Right ventricle myocardium inferior (tissue), 1 donor: ENCODE measurements at places on chromosomes 4 and X. TPM values are rescaled to one million over a fixed set of nuclear protein-coding genes. Genes with fewer than 3 reads are reported as not detected.

GRCh38 chrX:109472939-109473735 is 8.7 kb downstream of the GUCY2F start:
- no peak for DNase-seq

Gene SLC49A3
- total RNA-seq = 17.3 TPM

DNA sequence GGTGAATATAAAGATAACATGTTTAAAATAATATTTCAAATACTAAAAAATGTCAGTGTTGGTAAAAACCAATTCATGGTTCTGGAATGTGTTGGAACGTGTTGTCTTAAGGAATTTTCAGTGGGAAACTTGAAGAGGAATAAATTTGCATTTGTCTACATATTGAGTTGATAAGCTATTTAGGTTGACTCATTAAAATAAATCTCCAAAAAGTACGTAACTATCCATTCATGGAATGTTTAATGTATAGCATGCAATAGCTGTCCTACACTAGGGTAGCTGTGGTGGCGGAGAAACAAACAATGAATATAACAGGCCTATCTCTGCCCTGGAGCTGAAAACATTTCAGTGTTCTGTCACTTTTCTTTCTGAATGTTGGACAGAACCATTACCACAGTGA is 20.3 kb downstream of the SHISA3 start:
- no peak for DNase-seq

Gene CDKL5
- total RNA-seq = 8.1 TPM

GRCh38 chr4:152327606-152328453 is 208.1 kb downstream of the FBXW7 start:
- DNase-seq = no peak

DNA sequence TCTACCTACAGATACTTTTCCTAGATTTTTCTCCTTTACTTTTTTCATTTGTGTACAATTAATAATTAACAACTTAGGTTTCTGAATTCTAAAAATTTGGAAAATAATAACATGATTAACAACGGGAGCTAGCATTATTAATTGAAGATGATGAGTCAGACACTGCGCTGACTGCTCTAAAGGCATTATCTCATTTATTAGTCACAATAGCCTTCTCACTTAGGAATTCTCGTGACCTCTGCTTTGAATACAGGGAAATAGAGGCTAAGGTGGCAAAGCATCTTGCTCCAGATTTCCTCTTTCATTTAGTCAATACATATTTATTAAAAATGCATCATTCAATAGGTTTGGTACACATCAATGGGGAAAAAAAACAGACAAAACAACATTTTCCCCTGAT is 441.3 kb downstream of the PCDH18 start:
- no peak for DNase-seq

GRCh38 chr4:86876894-86877685 is 15.1 kb downstream of the C4orf36 start:
- no peak for DNase-seq

DNA sequence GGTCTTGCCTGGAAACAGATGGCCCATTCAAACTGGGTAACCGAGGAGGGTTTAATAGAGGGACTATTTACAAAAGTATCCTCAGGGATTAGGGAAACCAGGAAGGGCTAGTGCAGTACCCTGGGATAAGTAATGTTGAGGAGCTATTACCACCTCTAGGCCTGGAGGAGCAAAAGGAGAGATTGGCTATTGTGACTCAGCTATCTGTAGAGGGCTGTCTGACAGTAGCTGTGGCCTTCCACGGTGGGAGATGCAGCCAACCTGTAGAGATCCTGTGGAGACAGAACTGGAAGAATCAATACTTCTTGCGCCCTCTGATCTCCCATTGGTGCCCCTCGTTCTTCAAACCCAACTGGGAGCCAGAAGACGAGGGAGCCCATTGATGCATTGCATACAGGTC is 34.1 kb upstream of the RPS6KA3 start:
- DNase-seq = no peak

DNA sequence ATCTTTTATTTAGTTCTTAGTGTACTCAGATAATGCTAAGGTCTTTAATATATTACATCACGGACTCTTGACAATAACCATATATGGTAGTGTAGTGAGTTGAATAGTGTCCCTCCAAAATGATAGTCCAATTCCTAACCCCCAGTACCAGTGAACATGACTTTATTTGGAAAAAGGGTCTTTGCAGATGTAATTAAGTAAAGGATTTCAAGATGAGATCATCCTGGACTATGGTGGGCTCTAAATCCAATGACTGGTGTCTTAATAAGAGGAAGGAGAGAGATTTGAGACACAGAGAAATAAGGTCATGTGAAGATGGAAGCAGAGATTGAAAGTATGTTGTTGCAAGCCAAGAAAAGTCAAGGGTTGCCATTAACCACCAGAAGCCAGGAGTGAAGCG is 236.5 kb upstream of the DIPK2B start:
- no peak for DNase-seq

Gene FHDC1
- 0.27 TPM for total RNA-seq

DNA sequence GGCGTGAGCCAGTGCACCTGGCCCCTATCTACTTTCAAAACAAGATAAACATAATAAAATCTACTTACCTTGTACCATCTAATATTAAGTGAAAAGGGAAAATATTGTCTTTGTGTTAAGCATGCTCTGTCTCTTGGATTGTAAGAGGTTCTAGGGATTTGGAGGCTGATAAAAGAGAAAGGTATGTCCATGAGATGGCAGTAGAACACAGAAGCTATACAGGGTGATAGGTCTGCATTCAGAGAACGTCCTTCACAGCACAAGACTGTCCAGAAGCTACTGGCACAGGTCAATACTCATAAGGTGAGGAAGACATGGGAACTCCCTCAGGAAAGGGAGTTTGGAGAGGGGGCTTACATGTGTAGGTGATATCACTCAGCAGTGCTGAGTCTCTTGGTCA is 135.5 kb downstream of the TMEM47 start:
- DNase-seq = no peak

GRCh38 chr4:140854168-140854567 is 98.0 kb upstream of the TBC1D9 start:
- no peak for DNase-seq

- DNase-seq = no peak
Observed at GRCh38 chr4:172826346-172826745, 342.3 kb upstream of the GALNT7 start.

DNA sequence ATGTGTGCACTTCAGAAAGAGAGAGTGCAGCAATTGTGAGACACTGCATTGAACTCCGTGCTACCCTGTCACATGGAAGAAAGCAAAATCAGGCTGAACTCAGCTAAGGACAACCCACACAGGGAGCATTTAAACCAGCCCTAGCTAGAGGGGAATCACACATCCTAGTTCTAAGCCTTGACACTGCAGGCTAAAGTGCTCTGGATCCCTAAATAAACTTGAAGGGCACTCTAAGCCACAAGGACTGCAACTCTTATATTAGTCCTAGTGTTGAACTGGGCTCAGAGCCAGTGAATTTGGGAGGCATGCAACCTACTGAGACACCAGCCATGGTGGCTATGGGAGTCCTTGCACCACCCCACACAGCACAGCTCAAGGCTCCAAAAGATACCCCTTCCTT is 311.9 kb downstream of the OPHN1 start:
- DNase-seq = no peak

- DNase-seq = no peak
Observed at GRCh38 chr4:138693526-138693925, 322.1 kb upstream of the NOCT start.

- DNase-seq = no peak
Observed at GRCh38 chr4:16687845-16688244, 210.6 kb downstream of the LDB2 start.
